ENCODE measurements at places on chromosomes 16 and 17.
A peak's percentile ranks its signal among the peaks of the same experiment; 100 is the strongest.

- peak; percentile 72 for DNase-seq
These were observed 5.8 kb upstream of the KIFC3 start for GRCh38 chr16:57807968-57808528.

GRCh38 chr16:27670071-27670810, 120.3 kb downstream of the KATNIP start:
- no peak for DNase-seq

DNA sequence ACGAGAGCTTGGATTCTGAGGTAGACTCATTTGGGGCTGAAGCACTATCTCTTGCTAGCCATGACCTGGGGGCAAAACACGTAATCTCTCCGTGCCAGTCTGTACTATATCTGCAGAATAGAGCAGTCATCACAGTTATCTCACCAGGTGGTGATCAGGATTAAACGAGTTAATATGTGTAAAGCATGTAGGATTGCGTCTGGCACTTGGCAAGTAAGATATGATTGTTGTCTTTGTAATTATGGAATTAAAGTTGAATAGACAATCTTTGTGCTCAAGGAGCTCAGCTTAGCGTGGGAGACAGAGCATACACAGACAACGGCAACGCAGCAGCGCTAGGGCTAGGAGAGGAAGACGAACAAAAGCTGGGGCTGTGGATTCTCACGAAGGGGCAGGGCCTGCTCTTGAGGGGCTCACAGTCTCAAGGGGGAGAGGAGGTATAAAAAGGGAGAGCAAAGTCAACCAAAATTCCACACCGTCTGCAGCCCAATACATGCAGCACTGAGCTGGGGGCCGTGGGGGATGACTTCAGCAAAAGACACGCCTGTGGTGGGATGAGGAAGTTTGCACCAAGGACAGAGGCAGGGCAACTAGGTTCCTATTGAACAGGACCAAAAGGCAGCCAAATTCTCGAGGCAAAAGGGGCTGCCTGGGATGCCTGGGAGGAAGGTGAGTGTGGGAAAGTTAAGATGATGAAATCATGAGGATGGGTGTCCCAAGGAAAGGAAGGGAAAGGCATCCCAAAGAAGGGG, 68.6 kb downstream of the SDK2 start:
- no peak for DNase-seq

GRCh38 chr17:76865174-76865573, 3.0 kb upstream of the MGAT5B start:
- no peak for DNase-seq

DNA sequence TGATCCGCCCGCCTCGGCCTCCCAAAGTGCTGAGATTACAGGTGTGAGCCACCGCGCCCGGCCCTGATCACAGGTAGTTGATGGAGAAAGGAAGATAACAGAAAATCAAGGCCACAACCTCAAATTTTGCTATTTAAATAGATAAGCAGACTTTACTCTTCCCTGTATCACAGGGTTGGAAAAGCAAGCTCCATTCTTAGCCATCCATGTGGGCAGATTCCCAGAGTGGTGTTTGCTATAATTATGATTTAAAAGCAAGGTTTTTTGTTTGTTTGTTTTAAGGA, 44.4 kb downstream of the TUBD1 start:
- DNase-seq = no peak

- DNase-seq = no peak
These were observed 6.7 kb upstream of the SEZ6 start for GRCh38 chr17:29012535-29012934.

DNA sequence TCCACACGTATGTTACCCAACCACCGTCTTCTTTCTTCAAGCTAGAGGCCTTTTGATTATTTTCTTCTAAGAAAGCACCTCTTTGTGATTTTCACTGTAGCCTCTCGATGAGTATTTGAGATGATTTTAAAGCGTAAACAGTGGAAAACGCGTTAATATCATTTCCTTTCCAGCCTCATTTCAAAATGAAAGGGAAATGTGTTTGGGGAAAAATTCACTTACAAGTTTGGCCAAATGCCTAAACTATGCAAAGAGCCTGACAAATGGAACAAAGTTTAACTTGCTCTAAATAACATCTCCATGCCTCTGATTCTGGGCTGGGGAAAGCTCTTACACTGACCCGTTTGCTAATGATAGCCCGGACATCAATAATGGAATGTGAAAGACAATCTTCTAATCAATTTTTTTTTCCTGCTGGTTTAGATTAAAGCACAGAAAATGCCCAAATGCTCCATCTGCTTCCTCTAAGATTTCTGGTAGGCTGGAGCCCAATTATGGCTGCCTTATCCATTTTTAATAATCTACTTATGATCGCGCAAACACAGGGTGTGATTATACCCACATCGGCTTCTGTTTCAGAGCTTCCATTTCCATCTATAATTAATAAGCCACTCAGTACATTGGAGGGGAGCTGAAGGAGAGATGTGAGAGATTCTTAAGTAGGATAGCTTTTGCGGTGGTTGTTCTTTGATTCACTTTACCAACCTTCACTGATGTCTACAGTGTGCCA, 43.5 kb downstream of the HS3ST2 start:
- DNase-seq = no peak

- peak; percentile 17 for DNase-seq
These were observed 20.4 kb upstream of the SLC38A8 start for GRCh38 chr16:84062734-84063640.

DNA sequence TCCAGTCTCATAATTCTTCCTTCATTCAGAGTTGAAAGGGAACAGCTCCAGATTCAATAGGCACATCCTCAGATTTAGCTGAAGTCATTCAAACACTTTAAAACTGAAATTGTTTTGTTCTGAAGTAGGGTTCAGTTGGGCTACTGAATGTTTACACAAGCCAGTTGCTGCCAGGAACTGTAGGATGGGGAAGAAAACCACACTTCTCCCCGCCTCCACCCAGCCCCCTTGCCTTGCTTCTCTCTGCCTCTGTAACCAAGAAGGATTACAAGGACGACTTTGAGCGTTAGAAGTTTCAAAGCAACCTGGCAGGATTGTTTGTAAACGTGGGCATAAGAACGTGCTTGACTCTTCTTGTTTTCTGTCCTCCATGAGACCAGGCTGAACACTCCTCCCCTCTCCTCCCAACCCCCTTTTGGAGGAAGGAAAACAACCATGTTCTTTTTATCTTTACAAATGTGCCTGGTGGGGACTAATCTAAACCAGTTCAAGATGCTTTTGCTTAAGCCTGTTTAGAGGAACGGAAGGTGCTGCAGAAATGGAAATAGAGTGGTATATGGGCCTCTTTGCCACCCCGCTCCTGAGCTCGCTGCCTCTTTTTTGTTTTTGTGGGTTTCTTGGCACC, 287.9 kb downstream of the FTO start:
- DNase-seq = no peak

- DNase-seq = no peak
These were observed 9.0 kb downstream of the RHBDF1 start for GRCh38 chr16:63466-63865.

GRCh38 chr16:75761108-75761507, 34.8 kb upstream of the CPHXL start:
- DNase-seq = no peak

DNA sequence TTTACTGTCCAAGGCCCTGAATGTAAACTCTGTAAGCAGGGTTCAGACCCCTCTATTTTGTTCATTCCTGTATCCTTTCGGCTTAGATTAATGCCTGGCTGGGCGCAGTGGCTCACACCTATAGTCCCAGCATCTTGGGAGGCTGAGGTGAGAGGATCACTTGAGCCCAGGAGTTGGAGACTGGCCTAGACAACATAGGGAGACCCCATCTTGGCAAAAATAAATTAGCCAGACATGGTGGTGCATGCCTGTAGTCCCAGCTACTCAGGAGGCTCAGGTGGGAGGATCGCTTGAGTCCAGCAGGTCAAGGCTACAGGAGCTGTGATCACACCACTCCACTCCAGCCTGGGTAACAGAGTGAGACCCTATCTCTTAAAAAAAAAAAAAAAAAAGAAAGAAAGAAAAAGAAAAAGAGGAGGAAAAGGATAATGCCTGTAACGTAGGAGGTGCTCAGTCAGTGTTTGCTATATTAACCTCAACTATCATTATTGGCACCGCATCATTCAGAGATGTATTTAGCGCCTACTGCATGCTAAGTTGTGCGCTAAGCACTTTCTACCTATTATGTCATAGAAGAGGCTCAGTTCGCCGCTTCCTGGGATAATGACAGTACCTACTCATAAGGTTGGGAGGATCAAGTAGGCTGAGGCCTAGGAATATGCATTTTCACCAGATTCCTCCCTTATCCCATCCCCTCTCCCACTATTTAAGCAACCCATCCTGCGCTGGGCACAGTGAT, 5.0 kb downstream of the SOCS1 start:
- DNase-seq = no peak

DNA sequence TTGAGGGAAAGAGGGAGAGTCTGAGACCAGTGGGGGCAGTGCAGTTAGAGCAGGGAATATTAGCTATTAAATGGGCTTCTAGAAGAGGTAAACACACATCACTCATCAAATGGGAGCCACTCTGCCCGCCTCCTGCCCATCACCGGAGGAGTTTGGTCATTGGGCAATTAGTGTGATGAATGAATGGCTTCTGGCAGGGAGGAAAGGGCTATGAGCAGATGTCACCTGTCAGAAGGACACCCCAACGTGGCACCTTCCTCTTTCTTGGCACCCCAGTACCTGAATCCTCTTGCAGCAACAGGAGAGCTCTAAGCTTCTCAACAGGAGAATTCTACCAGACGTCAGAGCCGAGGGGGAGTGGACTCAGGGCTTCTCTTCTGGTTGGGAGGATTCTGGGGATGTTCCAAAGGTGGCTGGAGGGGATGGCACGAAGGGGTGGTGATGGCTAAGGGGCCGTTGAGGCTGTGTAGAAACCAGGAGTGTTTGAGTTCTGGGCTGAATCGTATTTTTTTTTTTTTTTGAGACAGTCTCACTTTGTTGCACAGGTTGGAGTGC, 11.0 kb downstream of the C1QTNF1 start:
- no peak for DNase-seq

GRCh38 chr16:88863426-88863825, 3.0 kb downstream of the PABPN1L start:
- DNase-seq = no peak

DNA sequence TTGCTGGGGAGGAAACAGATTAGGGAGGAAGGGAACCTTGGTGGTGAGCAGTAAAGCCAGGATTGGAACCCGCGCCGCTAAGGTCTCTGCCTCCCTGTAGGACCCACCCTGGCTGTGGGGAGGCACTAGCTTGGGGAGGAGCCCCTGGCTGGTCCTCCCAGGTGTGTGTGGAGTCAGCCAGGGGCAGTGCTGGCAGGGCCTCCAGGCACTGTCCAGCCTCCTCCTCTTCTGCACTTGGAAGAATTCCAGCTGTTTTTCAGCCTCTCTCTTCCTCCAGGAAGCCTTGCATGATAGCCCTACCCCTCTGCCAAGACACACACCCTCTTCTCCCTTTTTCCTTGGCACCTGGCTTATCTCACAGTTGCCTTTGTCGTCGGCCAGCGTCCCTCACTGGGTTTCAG, 34.8 kb downstream of the TMEM235 start:
- DNase-seq = no peak

DNA sequence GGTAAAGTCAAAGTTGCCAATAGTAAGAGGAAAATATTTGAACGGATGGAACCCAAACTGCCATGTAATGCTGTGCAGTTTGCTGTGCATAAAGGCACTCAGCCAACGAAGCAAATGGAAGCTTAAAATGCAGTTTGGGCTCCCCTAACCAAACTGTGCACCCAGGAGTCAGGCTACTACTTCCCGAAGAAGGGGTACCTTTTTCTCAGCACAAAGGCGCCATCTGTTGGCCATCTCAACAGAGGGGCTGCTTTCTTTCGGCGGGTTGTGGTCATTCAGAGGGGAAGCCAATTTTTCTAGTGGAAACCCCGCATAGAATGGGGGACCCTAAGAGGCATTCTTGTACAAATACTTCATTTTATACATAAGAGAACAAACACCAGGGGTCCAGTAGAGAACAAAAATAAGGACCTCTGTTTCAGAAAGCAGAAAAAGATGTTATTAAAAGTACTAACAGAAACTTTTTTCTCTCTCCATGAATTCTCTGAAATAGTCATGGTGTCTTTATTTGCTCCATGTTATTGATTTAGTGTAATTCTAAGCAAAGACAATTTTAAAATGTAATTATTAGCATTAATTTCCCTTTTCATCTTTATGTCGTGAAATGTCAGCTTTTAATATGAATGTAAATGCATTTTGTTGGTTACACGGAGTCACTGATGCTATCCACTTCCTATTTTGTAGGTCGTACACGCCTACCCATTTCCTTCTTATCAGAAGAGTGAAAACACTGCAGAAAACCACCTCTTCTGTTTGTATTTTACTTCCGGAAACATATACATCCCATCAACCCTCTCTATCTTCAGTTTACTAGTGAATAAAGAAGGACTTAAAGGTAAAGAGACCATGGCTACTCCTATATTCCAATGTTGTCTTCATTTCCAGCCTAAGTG, 453.3 kb downstream of the KCNJ2 start:
- no peak for DNase-seq

DNA sequence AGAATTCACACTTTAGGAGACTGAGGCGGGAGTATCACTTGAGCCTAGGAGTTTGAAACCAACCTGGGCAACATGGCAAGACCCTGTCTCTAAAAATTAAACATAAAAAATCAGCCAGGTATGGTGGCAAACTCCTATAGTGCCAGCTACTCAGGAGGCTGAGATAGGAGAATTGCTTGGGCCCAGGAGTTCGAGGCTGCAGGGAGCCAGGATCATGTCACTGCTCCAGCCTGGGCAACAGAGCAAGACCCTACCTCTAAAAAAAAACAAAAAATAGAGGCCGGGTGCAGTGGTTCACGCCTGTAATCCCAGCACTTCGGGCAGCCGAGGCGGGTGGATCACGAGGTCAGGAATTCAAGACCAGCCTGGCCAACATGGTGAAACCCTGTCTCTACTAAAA, 8.9 kb upstream of the GPT2 start:
- DNase-seq = no peak

- no peak for DNase-seq
These were observed 10.4 kb downstream of the ERAL1 start for GRCh38 chr17:28864991-28865849.

GRCh38 chr16:72673118-72673517, 374.8 kb downstream of the ZFHX3 start:
- DNase-seq = no peak

- DNase-seq = no peak
These were observed 773 bp upstream of the NETO2 start for GRCh38 chr16:47144559-47144877.

DNA sequence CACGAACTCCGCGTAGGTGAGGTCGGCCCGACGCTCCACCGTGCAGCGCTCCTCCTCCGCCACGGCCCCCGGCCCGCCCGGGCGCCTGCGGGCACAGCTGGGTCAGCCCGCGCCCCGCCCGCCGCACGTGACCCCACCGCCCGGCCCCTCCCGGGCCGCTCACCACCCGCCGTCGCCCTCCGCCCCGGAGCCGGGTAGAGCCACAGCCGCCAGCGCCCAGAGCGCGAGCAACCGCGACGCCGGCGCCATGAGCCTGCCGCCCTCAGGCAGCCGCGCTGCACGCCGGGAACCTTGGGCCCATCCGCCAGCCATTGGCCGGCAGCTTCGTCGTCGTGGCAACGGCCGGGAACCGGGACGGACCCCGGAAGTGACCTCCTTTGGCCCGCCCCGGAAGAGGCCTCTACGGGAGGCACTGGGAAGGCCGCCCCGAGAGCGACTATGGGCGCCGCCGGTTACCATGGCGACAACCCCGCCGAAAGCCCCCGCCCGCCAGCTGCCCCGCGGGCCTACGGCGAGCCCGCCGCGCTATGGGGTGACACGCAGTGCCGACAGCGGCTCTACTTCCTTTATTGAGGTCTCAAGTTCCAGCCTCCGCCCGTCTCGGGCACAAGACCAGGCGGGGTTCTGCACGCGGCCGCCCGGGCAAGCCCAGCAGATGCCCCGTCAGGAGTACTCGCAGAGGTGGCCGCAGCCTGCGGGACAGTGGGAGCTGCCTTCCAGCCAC, at the start of gene JMJD8:
TSS of gene JMJD8 (minus strand) at position 264 of the 724 bp plus-strand sequence. CDS start at position 249, 15 bp downstream.
- DNase-seq = peak; percentile 96

GRCh38 chr17:47733047-47733673, at the start of gene TBX21:
Gene TBX21, plus strand, starts transcription at chr17:47733236. Its CDS starts 219 bp downstream, at chr17:47733455.
- DNase-seq = peak; percentile 8
